ENCODE measurements at places on chromosomes 3 and 15. TPM values are rescaled to one million over a fixed set of nuclear protein-coding genes. Genes with fewer than 3 reads are reported as not detected.

- no peaks in the 10 kb centered on the region for H3K27me3 ChIP-seq
- no peak overlapping the region for H3K27ac ChIP-seq
- no peaks in the 10 kb centered on the region for H3K36me3 ChIP-seq
- H3K4me1 ChIP-seq = peaks cover 8% of the 10 kb centered on the region
- no peak overlapping the region for H3K4me3 ChIP-seq
- no peak for DNase-seq
Observed at GRCh38 chr3:18194431-18194830, 230.7 kb downstream of the SATB1 start.

DNA sequence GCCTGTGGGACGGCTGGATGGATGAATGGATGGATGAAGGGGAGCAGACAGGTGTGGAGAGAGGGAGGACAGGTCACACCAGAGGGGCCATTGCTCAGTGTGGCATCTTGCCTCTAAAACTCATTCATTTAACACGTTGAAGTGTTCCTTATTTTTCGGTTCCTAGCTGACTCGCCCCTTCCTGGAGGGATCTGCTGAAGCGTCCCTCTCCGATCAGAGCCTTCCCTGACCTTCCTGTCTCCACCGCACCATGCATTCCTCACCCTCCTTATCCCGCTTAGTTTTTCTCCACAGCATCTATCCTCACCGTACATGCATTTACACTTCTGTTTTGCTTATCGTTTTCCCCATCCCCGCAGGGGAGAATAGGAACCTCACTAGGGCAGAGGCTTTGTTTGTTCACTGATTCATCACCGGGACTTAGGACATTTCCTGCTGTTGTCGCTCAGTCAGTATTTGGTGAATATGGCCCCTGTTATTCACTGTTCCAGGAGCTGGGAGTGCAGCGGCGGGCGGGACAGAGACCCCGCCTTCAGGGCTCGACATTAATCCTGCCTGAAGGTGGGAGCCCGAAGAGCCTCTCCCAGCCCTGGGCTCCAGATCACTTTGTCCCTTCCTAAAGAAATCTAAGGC, 32.0 kb downstream of the FOXL2 start:
- DNase-seq = no peak
- H3K4me3 ChIP-seq = peak overlapping the region; percentile 84
- no peaks in the 10 kb centered on the region for H3K4me1 ChIP-seq
- no peaks in the 10 kb centered on the region for H3K36me3 ChIP-seq
- no peak overlapping the region for H3K27ac ChIP-seq
- H3K27me3 ChIP-seq = no peaks in the 10 kb centered on the region

- no peaks in the 10 kb centered on the region for H3K36me3 ChIP-seq
- H3K4me1 ChIP-seq = no peaks in the 10 kb centered on the region
- H3K27me3 ChIP-seq = no peaks in the 10 kb centered on the region
- DNase-seq = no peak
Observed at GRCh38 chr3:53258600-53259426, 3.0 kb upstream of the TKT start.

The LYZL4 gene
- polyA plus RNA-seq = not detected

The AP3B2 gene
- 0.89 TPM for polyA plus RNA-seq

- no peak overlapping the region for H3K27ac ChIP-seq
- peak; percentile 35 for DNase-seq
- no peak overlapping the region for H3K4me3 ChIP-seq
- H3K4me1 ChIP-seq = no peaks in the 10 kb centered on the region
Observed at GRCh38 chr3:9957214-9957613, 5.0 kb upstream of the PRRT3 start.

The SERINC4 gene
- not detected for polyA plus RNA-seq

The FOXL2 gene
- polyA plus RNA-seq = 0.71 TPM

- no peak for DNase-seq
- no peak overlapping the region for H3K27ac ChIP-seq
- H3K4me1 ChIP-seq = 0 out of 2 replicates have a peak, but pooled peaks cover 4% of the 10 kb centered on the region
- H3K4me3 ChIP-seq = no peak overlapping the region
- H3K27me3 ChIP-seq = no peaks in the 10 kb centered on the region
- no peaks in the 10 kb centered on the region for H3K36me3 ChIP-seq
Observed at GRCh38 chr15:92075764-92076163, 222.3 kb downstream of the SLCO3A1 start.

GRCh38 chr3:115161168-115161834, 14.2 kb upstream of the ZBTB20 start:
- no peak overlapping the region for H3K4me3 ChIP-seq
- DNase-seq = no peak
- no peak overlapping the region for H3K27ac ChIP-seq
- 0 out of 2 replicates have a peak, but pooled peaks cover 7% of the 10 kb centered on the region for H3K4me1 ChIP-seq

The HAUS2 gene
- 22.1 TPM for polyA plus RNA-seq

DNA sequence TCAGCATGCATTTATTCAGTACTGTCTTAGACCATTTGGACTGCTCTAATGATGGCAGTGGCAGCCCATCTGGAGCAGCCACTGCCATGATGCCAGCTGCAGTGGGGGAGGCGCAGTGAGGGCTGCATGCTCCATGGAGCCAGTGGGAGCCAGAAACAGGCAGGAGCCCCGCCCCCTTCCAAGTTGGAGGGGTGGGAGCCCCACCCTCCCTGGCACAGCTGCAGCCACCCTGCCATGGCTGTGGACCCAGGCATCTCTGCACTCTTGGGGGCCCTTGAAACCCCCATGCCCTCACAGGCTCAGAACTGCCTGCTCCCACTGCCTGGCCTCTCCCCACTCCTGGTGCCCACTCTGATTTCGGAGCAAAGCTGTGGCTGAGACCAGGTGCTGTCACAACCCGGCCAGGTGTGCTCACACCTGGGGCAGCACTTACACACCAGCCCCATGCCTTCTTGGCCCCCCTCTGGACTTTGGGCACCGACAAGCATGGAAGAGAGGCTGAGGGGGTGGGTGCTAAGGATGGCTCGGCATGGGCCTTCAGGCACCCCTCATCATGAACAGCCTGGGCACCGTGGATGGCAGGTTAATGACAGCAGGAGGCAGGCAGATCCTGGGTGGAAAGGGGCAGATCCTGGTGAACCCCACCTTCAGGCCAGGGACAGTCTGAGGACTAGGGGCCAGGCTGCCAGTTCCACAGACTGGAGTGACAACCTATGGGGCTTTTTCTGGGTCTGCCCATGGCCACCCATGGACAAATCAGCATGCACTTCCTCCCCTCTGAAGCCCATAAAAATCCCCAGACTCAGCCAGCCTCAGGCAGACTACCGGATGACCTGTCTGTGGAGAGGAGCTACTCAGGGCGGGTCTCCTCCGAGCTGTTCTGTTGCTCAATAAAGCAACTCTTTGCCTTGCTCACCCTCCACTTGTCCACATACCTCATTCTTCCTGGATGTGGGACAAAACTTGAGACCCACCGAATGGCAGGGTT, 18.3 kb downstream of the TBC1D21 start:
- H3K4me3 ChIP-seq = no peak overlapping the region
- no peaks in the 10 kb centered on the region for H3K36me3 ChIP-seq
- no peak overlapping the region for H3K27ac ChIP-seq
- H3K4me1 ChIP-seq = no peaks in the 10 kb centered on the region
- peaks cover 22% of the 10 kb centered on the region for H3K27me3 ChIP-seq

DNA sequence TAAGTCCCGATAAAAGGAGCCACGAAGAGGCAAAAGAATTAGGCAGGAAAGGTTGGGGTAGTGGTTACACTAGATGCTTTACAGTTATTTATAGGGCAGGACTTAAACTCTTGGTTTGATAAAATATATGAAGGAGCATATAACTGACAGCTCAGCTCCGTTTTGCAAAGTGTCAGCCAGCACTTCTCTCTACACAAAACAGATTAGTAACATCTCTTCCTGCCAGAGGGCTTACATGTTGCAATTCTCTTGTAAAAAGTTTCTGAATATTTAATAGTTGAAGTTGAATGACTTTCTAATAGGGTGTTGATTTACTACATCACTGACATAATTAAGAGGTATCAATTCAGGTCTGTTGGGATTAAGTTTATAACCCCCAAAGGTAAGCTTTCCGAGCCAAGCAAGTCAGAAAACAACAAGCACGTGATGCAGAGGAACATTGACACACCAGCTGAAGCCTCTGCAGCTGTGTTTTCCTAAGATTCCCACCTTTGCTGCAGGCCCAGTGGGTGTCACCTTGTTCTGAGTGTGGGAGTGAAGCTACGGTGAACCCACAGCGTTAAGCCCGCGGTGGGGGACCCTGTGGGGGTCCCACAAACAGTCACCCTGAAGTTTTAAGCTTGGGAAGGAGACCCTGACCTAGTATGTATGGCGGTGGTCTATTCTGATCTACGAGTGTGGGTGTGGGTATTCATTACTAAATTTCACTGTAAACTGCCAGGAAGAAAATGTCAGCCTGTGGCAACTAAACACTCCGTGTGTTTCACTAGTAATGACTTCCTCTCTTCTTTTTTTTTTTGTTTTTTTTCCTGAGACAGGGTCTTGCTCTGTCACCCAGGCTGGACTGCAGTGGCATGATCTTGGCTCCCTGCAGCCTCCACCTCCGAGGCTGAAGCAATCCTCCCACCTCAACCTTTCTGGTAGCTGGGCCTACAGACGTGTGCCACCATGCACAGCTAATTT, 22.0 kb upstream of the ATP13A3 start:
- no peaks in the 10 kb centered on the region for H3K27me3 ChIP-seq
- no peak overlapping the region for H3K27ac ChIP-seq
- DNase-seq = no peak
- H3K4me3 ChIP-seq = no peak overlapping the region
- H3K4me1 ChIP-seq = peaks cover 5% of the 10 kb centered on the region
- no peaks in the 10 kb centered on the region for H3K36me3 ChIP-seq

The GRK7 gene
- 0.08 TPM for polyA plus RNA-seq

The ZNF662 gene
- polyA plus RNA-seq = 2.3 TPM

GRCh38 chr15:45093013-45093412, 21.0 kb downstream of the DUOX2 start:
- DNase-seq = no peak
- no peak overlapping the region for H3K27ac ChIP-seq
- H3K36me3 ChIP-seq = no peaks in the 10 kb centered on the region
- no peaks in the 10 kb centered on the region for H3K4me1 ChIP-seq
- peaks cover 21% of the 10 kb centered on the region for H3K27me3 ChIP-seq

DNA sequence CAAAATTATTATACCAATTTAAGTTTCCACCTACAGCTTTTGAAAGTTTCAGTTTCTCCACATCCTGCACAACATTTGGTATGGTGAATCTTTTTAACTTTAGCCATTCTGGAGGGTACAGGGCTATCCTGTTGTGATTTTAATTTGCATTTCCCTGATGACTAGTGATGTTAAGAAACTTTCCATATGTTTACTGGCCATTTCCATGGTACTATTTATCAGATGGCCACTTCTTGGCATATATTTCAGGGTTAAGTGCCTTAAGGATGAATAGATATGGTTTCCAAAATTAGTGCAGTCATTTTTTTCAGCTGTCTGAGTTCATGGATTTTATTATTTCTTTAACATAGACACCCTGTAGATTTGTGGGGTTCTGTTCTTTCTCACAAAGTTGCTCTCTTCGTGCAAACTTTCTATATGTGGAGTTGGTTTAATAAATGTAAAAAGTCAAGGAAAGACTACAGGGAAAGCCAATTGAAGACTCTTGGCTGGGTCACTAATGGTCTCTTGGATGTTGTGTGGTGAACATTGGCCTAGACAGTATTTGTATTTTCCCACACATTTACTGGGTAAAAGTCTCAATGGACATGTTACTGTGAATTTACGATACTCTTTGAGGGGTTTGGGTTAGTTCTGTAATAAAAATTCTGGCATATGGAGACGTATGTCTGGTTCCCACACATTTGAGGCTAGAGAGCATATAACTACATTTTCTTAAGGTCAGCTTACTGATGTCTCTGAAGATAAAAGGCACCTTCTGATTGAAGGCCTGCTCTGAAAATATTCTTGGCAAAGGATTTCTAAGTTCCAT, 147.5 kb upstream of the PDZRN3 start:
- H3K4me3 ChIP-seq = no peak overlapping the region
- no peaks in the 10 kb centered on the region for H3K27me3 ChIP-seq
- DNase-seq = no peak
- H3K27ac ChIP-seq = no peak overlapping the region
- H3K36me3 ChIP-seq = no peaks in the 10 kb centered on the region
- peaks cover 30% of the 10 kb centered on the region for H3K4me1 ChIP-seq

GRCh38 chr3:117096549-117096948, 387.0 kb downstream of the TUSC7 start:
- H3K4me3 ChIP-seq = no peak overlapping the region
- H3K36me3 ChIP-seq = no peaks in the 10 kb centered on the region
- H3K27ac ChIP-seq = no peak overlapping the region
- H3K27me3 ChIP-seq = no peaks in the 10 kb centered on the region
- H3K4me1 ChIP-seq = peaks cover 10% of the 10 kb centered on the region

DNA sequence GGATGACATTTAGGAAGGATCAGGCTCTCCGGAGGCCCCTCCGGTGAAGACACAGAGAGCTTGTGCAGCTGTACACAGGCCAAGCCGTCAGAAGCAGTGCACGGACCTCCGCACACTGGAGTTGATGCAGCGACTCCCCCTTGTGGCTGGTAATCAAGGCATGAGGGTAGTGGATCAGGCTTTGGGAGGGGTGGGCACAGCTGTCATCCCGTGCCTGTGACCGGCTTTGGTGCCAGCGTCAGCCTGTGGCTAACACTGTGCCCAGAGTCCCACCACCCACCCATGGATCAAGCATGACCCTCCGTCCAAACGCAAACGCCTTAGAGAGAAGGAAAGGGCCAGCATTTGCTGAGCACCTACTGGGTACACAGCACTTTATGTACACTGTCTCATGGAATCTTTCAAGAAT, 8.2 kb upstream of the GRIP2 start:
- H3K36me3 ChIP-seq = no peaks in the 10 kb centered on the region
- H3K27ac ChIP-seq = no peak overlapping the region
- peak; percentile 70 for DNase-seq
- H3K4me3 ChIP-seq = no peak overlapping the region
- H3K4me1 ChIP-seq = peaks cover 7% of the 10 kb centered on the region

- H3K36me3 ChIP-seq = no peaks in the 10 kb centered on the region
- peak; percentile 64 for DNase-seq
- H3K4me3 ChIP-seq = no peak overlapping the region
- H3K27me3 ChIP-seq = no peaks in the 10 kb centered on the region
- H3K27ac ChIP-seq = no peak overlapping the region
Observed at GRCh38 chr15:56832125-56832524, 86.3 kb upstream of the TCF12 start.

DNA sequence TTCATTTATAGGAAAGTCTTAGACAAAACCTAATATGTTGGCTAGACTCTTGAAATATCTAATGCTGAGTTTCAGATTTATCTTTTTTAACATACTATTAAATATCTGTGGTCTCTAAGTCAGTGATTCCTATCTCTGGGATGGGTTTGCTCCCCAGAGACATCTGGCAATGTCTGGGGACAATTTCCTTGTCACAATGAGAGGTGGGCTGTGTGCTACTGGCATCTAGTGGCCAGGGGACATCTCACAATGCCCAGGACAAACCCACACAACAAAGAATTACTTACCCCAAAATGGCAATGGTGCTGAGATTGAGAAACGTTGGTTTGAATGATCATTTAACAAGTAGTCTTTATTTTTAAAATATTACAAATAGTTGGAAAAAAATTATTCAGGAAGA, 602.1 kb downstream of the MAGI1 start:
- H3K27me3 ChIP-seq = no peaks in the 10 kb centered on the region
- H3K27ac ChIP-seq = no peak overlapping the region
- H3K36me3 ChIP-seq = peaks cover 19% of the 10 kb centered on the region
- H3K4me3 ChIP-seq = no peak overlapping the region
- DNase-seq = no peak

The AHSG gene
- not detected for polyA plus RNA-seq
